ENCODE measurements at places on chromosomes 16 and 17. TPM values are rescaled to one million over a fixed set of nuclear protein-coding genes. Genes with fewer than 3 reads are reported as not detected.

- DNase-seq, result peak; percentile 78
Observed at GRCh38 chr17:83152745-83153611, 73.6 kb downstream of the METRNL start.

DNA sequence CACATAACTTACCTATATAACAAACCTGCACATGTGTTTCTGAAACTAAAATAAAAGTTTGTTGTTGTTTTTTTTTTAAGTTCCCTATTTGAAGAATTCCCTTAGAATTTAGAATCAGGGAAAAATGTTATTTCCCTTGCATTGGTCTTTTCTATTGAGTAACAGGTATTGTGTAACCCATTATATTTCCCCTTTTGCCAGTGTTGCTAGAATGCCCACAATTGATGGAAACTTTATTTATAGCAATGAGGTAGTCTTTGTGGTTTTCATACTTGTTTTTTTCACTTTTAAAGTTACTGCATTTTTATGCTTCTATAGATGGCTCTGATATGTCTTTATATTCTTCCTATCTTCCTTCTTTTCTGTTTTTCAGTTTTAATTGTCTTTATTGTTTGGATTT, 3.9 kb downstream of the NLRP1 start:
- DNase-seq, result no peak

- no peak for DNase-seq
Observed at GRCh38 chr17:63783522-63783921, 9.6 kb downstream of the DDX42 start.

DNA sequence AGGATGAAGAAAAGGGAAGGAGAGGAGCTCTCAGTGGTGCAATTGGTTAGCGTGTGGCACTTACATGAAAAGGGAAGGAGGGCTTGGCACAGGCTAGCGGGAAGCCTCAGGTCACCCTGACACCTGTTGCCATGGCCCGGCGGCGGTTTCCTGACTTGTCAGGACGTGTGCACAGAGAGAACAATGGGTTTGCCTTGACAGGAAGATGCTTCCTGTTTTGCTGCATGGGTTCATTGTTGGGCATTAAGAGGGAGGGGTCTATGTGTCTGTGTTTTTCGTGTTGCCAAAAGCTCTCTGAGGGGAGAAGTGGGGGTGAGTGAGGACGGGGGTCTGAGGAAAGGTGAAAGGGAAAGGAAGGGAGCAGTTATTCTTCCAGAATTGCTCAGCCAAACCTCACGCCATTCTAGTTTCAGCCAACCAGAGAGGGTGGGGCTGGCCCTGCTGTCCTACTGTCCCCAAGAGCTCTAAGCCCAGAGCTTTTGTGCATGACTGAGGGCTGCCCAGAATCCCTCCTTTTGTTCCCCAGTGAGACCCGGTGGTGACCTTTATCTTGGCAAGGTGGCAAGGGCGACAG, 17.1 kb upstream of the CCR7 start:
- DNase-seq, result no peak

- DNase-seq, result no peak
Observed at GRCh38 chr16:85149776-85150175, 37.5 kb upstream of the CIBAR2 start.

DNA sequence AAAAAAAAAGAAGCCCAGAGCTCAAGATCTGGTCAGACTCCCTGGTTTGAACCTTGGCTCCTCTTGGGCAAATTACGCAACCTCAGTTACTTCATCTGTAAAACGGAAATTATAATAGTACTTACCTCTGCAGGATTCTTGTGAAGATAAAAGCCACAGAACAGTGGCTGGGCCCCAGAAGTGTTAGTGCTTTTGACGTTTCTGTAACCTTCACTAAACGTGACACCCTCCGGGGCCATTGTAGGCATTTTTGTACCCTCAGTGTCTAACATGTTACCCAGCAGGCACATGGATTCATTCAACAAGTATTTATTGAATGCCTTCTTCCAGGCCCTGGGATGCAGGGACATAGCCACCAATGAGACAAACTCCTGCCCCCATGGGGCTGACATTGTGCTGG, 58.0 kb downstream of the PITPNC1 start:
- no peak for DNase-seq

- DNase-seq, result no peak
Observed at GRCh38 chr17:49018748-49019147, 21.6 kb downstream of the IGF2BP1 start.

DNA sequence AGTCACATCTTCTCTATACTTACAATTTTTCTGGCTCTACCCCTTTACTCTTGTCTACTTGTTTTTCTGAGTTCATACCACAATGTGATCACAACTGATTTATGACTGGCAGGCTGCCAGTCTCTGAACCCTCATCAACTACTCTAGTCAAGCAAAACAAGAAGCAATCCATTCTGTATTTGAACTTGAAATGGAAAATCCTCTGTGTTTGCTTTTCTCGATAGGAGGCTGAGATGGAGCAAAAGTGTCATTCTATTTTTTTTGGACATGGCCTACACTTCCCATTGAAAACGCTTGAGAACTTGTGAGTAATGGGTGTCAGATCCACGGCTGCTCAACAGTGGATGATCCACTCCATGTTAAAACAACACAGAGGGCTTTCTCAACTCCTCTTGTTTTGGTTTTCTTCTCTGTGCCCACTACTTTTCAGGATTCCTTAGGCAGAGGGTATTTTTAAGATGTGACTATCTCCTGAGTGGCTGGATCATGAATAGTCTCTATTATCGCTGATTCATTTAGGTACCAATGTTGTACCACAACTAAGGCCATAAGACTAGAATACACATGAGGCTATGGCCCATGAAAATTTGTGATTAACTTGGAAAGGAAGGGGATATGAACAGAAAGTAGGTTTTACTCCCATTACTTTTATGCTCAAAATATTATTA, 11.7 kb downstream of the TMEM100 start:
- no peak for DNase-seq

GRCh38 chr16:64162613-64163375, 959.1 kb downstream of the CDH11 start:
- no peak for DNase-seq

- DNase-seq, result no peak
Observed at GRCh38 chr16:77945126-77945525, 77.2 kb upstream of the CLEC3A start.

DNA sequence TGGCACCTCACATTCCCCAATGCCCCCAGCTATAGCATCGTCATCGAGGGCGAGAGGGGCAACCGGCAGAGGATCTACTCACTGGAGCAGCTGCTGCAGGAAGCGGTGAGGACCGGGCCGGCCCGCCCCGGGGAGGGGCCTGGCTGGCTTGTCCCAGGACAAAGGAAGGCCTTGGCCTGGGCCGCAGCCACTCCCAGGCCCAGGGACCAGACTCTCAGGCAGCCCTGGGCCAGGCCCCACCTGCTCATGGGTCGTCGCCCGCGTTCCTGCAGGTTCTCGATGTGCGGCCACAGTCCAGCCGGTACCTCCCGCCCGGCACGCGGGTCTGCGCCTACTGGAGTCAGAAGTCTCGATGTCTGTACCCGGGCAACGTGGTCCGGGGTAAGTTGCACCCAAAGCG, 53.4 kb downstream of the ACTG1 start:
- no peak for DNase-seq

- DNase-seq, result no peak
Observed at GRCh38 chr17:27751166-27751565, 49.2 kb downstream of the NOS2 start.

GRCh38 chr17:373613-374230, 21.1 kb upstream of the RPH3AL start:
- no peak for DNase-seq

DNA sequence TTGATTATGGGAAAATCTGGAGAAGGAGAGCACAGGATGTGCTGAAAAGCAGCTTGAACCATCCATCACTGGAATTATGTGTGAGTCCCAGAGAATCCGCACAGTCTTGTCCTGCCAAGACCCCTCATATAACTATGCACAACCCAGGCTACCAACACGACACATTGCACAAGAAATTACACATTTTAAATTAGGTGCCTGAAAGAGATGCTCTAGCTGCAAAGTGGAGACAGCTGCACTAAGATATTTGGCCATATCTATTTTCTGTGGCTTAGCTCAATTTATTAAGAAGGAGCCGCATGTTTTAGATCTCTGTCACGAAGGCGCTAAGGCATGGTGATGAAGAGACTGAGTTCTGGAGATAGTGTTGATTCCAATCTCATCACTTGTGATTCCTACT, 1308.4 kb downstream of the CDH8 start:
- no peak for DNase-seq

DNA sequence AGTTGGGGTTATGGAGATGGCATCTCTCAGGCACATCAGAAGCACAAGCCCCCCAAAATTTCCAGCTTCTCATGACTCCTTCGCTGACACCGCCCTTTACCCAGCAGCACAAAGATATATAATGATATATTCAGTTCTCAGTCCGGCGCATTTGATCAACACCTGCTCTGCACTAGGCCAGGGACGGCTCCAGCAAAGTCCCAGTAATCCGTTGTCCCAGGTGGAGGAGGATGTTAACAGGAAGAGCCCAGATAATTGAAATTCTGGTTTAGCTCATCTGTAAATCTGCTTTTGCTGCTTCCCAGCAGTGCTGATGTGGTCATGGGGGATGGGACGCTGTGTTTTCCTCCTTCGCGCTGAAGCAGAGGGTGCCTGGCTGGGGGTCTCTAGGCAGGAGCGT, 131.5 kb downstream of the OR1D5 start:
- no peak for DNase-seq

DNA sequence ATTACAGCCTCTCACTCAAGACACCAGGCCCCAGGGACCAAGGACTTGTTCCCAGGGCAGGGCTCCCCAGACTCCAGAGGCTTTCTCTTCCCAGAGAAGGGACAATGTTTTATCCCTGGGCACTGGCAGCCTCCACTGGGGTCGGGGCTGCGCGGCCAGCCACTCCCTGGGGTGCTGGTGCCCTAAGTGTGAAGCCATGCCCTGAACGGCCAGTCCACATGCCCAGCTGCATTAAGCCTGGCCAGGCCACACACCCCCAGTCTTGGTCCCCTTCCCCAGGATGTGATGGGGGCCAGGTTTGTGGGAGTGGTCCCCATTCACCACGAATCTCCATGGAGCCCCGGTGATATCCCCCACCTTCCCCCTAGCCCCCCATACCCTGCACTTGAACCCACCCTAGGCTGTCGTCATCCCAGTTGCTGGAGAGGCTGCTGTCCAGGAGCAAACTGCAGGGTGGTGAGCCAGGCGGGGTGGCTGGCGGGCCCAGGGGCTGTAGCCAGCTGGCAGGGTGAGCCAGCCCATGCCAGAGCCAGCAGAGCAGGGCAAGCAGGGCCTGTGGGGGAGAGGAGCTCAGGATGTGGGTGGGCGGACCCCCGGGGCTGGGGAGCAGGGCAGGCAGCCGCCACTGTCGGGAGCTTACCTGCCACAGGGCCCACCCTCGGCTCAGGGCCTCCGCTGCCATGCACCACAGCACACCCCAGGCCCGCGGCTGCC, 4.6 kb downstream of the PAQR4 start:
- no peak for DNase-seq

GDPD3 gene
- 17.1 TPM for total RNA-seq

TBC1D28 gene
- not detected for total RNA-seq

TNFSF13 gene
- 32.7 TPM for total RNA-seq

JPH3 gene
- total RNA-seq, result 0.22 TPM

KRTAP1-5 gene
- not detected for total RNA-seq

HSD11B2 gene
- 0.53 TPM for total RNA-seq

C16orf46 gene
- total RNA-seq, result 2.3 TPM

TERB1 gene
- total RNA-seq, result 0.58 TPM

Data from sciatic nerve (tissue), 2 donors.